Renal pelvis (tissue), 12 donors: ENCODE measurements at places on chromosomes 4 and X. TPM values are rescaled to one million over a fixed set of nuclear protein-coding genes. Genes with fewer than 3 reads are reported as not detected.
A peak's percentile ranks its signal among the peaks of the same experiment; 100 is the strongest.

The CXCL13 gene
- polyA plus RNA-seq = 0.38 TPM

GRCh38 chr4:81635739-81636138 is 164.0 kb upstream of the RASGEF1B start:
- no peak for DNase-seq

DNA sequence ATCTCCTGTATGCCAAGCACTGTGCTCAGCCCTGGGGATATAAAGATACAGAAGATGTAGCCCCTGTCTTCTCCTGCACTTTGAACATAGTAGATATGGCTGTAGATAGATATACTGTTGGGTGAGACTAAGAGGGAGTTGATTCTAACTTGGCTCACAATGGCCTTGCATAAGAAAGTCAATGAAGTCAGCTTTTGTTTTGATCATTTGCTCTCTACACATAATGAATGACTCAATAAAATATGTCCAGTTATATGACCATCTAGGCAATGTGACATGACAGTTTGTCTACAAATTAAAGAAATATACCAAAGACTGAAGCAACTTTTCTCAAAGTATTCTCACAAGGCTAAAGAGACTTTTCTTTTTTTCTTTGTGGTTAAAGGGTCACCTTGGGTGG is 147.6 kb upstream of the DIPK2B start:
- DNase-seq = no peak

The DUSP9 gene
- 62.2 TPM for polyA plus RNA-seq

GRCh38 chr4:68589790-68590189 is 13.7 kb upstream of the UGT2B17 start:
- no peak for DNase-seq

DNA sequence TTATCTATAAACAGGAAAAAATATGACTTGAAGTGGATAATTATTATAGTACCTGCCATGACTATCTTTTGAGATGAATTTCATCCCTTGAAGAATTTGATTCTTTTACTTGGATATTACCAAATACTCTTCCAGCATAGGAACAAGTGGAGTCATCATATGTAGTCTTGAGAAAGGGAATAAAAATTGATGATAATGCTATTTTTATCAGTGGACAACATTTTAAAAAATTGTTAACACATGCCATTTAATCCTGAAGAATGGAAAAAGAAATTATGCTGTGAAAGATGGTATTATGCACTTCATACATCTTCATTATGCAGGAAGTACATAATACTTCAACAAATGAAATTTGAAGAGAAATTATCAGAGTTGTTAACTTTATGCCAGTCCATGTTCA is 83.6 kb downstream of the ITIH6 start:
- no peak for DNase-seq

GRCh38 chr4:165592386-165592785 is 213.6 kb downstream of the CPE start:
- no peak for DNase-seq

The NUP54 gene
- 67.3 TPM for polyA plus RNA-seq

The UCP1 gene
- polyA plus RNA-seq = not detected

DNA sequence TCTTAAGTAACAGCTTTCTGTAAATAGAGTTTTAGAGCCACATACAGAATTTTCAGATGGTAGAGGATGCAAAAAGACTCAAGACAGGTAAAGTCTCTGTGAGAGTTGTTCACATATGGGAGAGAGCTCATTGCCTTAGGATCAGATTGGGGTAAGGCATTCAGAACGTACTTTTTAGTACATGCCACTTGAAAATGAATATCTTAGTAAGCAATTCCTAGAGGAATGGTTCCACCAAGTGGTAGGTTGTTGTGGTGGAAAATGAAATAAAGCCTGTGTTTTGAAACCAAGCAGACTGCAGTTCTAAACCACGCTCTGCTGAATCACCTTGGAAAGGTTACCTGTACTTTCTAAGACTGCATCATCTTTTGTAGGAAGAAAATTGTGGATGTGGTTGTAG is 547.0 kb upstream of the LCORL start:
- DNase-seq = no peak

DNA sequence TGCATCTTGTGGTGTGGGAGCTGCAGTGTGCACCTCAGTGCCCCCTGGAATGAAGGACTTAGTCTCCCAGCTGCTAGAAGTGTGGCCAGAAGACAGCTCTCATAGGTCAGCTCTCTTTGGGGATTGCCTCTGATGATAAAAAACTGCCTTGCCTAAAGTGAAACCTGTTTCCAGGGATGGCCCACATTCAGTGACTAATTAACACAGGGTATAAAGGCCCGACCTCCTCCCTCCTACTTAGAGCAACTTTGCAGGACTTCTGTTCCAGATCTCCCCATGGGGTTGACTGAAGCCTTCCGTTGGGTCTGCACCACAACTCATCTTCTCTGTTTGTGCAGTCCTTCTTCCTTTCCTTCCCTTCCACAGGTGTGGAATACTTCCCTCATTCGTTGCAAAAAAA is 53.2 kb downstream of the SPINK2 start:
- no peak for DNase-seq

DNA sequence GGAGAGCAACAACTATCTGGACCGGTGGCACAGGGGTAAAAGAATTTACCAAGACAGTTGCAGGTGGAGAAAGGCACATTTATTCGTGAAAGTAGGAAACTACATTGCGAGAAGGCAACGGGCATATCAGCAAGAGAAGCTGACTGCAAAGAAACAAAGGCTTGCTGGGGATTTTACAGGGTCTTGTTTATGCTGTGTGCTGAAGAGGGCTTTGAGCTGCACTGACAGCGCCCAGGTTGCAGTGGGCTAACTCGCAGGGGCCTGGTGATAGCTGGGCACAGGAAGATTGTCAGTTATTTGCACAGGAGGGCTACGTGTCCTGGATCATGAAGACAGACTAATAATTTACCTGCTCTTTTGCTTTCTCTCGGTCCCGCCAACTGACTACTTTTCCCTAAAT is 10.7 kb downstream of the TLR3 start:
- no peak for DNase-seq

The SLC6A14 gene
- 0.06 TPM for polyA plus RNA-seq

DNA sequence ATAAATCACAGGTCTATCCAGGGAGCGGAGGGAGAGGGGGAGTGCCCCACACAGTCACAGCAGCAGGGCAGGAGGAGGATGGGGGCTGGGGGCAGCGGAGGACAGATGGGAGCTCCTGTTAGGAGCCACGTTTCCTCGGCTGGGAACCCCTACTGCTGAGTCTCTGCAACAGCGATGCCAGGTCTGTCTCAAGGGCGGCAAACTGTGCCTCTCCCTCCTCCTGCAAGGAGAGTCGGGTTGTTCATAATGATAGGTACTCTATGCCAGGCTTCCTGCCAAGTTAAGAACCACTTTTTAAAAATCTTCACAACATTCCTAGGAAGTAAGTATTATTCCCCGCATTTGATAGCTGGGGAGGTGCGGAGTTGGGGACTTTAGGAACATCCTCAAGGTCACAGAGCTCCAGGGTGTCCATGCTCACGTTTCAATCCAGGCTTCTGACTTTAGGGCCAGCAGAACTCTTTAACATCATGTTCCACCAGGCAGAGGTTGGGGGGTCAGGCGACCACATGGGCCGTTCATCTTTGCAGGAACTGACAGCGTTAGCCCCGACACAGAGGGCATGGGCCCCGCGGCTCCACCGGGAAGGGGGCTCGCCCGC is 98.3 kb upstream of the MAML3 start:
- DNase-seq = no peak

- DNase-seq = peak; percentile 19
Observed at GRCh38 chr4:188428935-188429334, 289.7 kb downstream of the TRIML1 start.

DNA sequence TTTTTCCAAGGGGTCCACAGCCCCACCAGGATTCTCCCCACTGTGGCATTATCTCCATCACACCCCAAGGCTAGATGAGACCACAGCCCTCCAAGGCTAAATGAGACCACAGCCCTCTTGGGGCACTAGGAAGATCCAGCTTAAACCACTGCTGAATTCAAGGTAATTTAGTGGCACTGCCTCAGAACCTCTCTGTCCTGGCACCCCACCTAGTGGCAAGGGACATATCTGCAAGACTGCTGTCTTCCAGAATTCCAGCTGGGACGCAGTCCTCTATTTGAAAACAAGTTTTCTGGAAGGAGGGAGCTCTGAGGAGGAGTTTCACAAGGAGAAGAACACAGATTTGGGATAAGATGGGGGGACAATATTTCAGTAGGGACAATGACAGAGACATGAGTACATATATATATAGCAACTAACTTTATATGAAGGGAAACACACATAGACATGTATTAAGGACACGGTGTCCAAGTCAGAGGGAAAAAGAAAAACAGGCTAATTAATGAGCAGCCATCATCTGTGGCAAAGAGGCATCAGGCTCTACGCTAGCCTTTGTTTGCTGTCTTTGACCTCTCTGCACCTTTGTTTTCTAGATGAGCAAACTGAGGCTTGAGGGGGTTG is 9.3 kb downstream of the CETN2 start:
- no peak for DNase-seq

The C1QTNF7 gene
- polyA plus RNA-seq = 20.4 TPM

GRCh38 chr4:152156442-152156841 is 379.4 kb downstream of the FBXW7 start:
- DNase-seq = no peak

GRCh38 chrX:75061701-75062100 is 94.4 kb downstream of the ABCB7 start:
- DNase-seq = no peak

The AWAT2 gene
- not detected for polyA plus RNA-seq

- DNase-seq = no peak
Observed at GRCh38 chrX:153206425-153207046, 27.5 kb downstream of the MAGEA1 start.

DNA sequence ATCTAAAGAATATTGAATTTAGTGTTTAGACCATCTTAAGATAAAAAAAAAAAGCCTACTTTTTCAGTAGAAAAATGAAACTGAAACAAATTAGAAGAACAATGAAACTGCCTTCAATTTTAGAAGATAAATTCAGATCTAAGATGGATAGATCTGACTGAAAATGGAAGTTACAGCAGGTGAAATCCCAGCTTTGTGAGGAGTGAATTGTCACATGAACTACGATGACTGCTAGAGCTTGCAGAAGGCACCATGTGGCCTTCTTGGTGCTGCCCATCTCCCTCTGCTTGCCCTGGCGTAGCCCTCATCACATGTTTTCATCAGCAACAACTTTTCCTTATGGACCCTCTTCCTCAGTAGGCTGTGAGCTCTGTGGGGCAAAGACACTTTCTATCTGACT is 51.4 kb upstream of the EMCN start:
- no peak for DNase-seq

DNA sequence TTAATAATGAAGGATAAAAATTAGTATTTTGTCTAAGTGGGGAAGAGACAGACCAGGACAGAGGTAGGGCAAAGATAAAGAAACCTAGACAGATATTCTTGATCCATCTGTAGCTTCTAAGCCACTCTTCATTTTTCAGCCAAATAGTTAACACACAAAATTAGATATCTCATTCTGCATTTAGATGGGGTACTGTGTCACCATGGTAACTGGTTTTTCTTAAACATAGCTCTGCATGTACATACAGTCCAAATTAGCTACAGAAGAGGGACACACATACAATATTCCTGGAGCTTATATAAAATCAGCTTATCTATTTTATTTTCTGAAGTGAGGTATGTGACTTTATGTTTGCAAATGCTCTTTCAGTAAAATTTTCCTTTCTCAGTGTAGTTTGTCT is 393.7 kb downstream of the PPP3CA start:
- no peak for DNase-seq

GRCh38 chrX:7996414-7996813 is 69.2 kb upstream of the PNPLA4 start:
- DNase-seq = peak; percentile 26

GRCh38 chrX:2576793-2577192 is 76.0 kb upstream of the DHRSX start:
- DNase-seq = no peak

GRCh38 chr4:18404642-18405041 is 383.1 kb upstream of the LCORL start:
- DNase-seq = no peak

DNA sequence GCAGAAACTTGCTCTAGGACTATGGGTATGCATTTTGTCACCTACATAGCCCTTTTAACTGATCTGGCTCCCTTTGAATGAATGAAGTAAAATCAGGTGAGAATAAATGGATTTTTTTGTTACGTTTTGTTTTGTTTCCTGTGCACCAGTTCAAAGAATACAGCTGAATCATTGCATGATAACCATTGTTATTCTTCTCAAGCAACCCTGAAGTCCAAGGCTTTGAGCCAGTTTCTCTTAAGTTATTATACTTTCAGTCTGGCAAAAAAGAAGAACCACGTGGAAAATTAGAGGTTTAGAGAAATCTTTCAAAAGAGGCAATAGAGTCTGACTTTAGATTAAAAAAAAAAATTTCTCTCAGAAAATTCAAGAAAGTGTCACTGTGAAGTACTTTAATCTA is 398.6 kb upstream of the TECRL start:
- DNase-seq = no peak

- no peak for DNase-seq
Observed at GRCh38 chr4:122305853-122306252, 73.0 kb upstream of the ADAD1 start.

The ANKRD50 gene
- 37.4 TPM for polyA plus RNA-seq

DNA sequence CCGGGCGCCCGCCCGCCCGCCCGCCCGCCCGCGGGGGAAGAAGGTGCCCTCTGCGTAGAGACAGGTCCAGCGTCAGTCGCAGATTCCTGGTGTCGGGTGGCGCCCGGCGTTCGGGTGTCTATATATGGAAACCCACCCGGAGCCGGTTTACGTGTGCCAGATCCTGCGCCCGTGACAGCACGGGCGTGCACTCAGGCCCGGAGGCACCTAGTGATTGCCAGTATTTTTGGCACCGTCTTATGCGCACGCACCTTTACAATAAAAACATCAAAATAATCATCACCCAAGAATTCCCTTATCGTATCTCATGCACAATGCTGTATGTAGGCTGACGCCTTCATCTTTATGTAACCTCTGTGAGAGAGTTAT is 519 bp downstream of the SLC25A4 start:
- DNase-seq = peak; percentile 29

DNA sequence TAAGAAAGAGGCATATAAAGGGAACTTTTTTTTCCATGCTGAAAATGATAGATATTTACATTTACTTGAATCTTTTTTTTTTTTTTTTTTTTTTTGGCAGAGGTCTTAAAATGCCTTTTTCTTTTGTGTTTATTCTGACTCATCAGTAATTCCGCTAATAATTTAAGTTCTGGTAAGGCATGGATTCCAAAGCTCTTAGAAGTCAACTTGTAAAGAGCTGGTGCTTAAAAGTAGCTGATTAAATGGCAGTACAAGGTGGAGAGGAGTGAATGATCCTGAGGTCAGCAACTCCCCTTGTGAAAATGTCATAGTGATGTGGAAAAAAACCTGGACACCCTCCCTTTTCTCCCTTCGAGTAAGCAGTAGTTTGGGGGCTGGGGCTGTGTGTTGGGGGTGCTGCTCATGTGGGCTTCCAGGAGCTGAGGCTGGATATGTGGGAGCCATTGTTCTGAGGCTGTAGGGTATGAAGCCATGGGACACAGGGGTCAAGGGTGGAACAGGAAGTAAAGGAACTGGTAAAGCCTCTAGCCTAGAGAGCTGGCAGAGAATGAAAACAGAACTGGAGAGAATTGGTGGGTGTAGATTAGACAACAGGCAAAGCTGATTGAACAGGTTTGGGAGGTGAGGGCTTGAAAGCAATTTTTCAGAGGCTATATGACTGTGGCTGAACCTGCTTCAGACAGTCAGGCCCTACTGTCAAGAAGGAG is 41.0 kb upstream of the PITX2 start:
- no peak for DNase-seq
